ENCODE measurements at places on chromosomes 5 and 9. TPM values are rescaled to one million over a fixed set of nuclear protein-coding genes. Genes with fewer than 3 reads are reported as not detected.

DNA sequence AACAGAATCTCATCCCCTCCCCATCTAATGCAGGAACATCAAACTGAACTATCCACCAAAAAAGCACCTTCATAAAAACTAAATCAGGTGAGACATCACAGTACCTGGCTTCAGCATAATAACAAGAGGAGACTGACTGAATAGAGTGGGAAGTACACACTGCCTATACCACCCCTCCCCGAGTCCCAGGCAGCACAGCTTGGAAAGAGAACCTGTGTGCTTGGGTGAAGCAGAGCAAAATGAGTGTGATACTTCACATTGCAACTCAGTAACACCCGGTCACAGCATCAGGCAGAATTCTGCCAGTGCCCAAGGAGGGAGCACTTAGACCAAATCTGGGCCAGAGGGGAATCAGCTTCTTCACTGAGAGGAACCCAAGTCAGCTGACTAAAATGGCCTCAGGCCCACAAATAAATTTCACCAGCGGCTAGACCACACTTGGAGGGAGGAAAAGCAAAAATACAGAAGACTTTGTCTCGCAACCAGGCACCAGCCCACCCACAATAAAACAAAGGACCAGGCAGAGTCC lies 69.3 kb upstream of the OR2K2 start:
- no peak overlapping the region for H3K27ac ChIP-seq
- no peaks in the 10 kb centered on the region for H3K27me3 ChIP-seq
- no peak for DNase-seq

ZBED3 gene
- total RNA-seq, result 10.4 TPM

YIPF5 gene
- 52.9 TPM for total RNA-seq

ANKRD18B gene
- total RNA-seq, result not detected

- no peak for DNase-seq
- H3K27ac ChIP-seq, result no peak overlapping the region
- H3K36me3 ChIP-seq, result no peaks in the 10 kb centered on the region
- H3K27me3 ChIP-seq, result no peaks in the 10 kb centered on the region
- no peaks in the 10 kb centered on the region for H3K4me1 ChIP-seq
Observed at GRCh38 chr5:138128334-138128733, 10.9 kb downstream of the NME5 start.

DNA sequence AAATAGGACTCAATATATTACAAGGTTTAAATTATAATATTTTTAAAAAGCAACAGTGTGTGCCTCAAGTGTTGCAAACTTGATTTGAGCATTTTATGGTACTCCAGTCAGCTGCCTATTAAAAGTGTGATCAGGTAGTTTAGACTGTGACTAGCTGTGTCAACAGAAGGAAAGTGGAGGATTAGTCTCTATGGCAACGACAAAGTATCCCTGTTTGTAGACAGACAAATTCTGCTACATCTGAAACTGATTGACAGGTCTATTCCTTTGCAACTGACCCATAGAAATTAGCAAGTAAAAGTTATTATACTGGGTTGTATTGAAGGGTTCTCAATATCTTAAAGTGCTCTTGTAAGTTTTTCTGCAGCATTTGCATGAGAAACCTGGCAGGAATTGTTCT lies 249.8 kb upstream of the ARRDC3 start:
- H3K4me1 ChIP-seq, result no peaks in the 10 kb centered on the region
- no peaks in the 10 kb centered on the region for H3K27me3 ChIP-seq
- H3K4me3 ChIP-seq, result no peak overlapping the region
- no peak overlapping the region for H3K27ac ChIP-seq
